ENCODE measurements at places on chromosomes 2 and 18.
A peak's percentile ranks its signal among the peaks of the same experiment; 100 is the strongest.

GRCh38 chr18:48961547-48961946 lies 10.8 kb upstream of the SMAD7 start:
- no peak for DNase-seq

DNA sequence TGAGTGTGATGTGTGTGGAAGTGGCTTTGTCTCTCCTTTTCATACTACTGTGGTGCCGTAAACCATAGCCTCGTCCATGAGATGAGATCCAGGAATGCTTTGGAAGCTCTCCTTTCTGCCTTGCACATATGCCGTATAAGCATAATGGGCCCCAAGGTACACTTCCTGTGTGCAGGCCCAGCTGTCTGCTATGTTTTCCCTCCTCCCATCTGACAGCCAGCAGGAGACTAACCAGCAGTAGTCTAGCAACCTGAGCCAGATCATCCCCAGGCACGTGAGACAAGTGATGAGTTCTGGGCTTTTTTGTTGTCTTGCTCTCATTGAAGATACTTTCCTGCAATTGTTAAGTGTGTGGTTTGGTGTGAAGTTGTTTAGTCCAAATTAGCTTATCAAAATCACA lies 555.5 kb upstream of the LRRTM4 start:
- no peak for DNase-seq

DNA sequence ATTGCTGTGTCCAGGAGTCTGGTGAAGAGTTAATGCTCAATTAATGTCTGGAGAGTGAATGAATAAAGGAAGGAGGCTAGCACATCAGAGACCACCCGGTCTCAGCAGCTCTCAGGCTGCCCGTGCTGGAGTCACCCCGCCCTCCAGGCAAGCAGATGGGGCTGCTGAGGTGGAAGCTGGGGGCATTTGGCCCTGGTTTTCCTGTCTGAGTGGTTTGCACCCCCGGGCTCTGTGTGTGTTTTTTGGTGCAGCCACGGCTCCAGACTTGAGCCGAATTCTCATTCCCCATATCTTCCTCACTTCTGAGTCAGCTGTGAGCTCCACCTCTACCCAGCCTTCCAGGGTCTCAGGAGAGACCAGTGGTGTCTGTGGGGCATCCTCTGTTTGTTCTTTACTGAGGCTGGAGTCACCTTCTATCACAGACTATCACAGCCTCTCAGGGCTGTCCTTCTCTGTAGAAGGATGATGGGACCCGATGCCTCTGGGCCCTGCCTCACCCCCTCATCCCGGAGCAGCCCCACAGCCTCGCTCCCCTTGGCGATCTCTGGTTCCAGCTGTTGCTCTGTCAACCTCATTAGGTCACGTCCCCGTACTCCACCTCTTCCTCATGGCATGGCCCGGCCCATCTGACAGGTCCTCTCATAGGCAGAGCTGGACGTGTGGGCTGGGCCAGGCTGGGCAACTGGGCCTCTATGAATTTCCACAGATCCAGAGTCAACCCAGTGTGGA lies 60.8 kb downstream of the HS1BP3 start:
- no peak for DNase-seq

- no peak for DNase-seq
Measured at GRCh38 chr2:171009386-171009785, 80.3 kb downstream of the GORASP2 start.

DNA sequence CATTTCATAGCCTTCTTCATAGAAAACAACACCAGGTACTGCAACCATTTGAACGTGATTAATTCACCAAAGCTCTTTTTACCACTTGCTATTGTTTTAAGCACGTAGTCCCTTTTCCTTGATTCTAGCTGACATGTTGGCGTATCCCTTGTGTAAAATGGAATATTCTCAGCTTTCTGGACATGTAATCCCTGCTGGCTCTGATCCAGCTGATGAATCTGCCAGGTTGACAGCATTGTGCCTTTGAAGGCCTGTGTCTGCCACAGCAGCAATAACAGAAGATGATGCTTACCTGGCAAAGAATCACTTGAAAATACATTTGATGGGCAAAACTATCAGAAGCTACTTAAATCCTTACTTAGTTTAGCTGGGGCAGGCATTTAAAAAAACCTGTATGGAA lies 81.0 kb upstream of the CCDC150 start:
- no peak for DNase-seq

GRCh38 chr2:36356990-36357846 lies 1.6 kb downstream of the CRIM1 start:
- DNase-seq, result peak; percentile 23

DNA sequence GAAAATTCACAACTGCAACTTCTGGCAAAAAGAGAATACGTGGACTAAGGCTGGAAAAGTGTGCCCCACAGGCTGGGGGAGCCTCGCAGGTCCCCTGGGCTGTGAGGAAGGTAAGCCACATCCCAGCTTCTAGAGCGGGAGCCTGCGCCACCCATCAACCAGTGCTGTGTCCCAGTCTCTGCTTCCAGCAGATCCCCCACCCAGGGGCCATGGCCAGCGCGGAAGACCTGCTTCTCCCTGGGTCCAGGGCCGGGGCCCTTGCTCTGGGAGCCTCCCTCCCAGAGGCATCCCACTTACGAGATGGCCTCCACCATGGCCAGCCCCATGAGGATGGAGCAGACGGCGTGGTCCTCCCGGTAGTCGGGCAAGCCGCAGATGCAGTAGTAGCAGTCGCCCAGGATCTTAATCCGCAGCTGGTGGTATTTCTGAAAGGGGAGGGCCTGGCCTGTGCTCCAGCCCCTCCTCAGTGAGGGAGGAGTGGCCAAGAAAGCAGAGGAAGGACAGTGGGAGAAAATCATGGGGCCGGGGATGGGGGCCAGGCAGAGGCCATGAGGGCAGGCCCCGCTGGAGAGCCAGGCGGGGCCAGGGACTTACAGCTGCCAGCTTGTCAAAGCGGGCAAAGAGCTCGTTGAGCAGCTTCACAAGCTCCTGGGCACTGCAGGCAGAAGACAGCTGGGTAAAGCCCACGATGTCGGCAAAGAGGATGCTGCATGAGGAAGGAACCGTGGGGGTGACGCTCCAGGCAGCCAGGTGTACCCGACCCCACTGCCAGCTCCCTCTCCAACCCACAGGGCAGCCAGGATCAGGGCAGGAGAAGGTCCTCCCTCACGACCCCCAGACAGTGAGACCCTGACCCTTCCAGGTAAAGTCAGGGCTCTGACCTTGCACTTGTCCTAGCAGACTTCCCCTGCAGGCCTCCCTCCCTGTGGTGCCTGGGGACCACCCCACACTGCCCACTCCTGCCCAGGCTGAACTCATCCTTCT lies 48.0 kb downstream of the CENPO start:
- no peak for DNase-seq

DNA sequence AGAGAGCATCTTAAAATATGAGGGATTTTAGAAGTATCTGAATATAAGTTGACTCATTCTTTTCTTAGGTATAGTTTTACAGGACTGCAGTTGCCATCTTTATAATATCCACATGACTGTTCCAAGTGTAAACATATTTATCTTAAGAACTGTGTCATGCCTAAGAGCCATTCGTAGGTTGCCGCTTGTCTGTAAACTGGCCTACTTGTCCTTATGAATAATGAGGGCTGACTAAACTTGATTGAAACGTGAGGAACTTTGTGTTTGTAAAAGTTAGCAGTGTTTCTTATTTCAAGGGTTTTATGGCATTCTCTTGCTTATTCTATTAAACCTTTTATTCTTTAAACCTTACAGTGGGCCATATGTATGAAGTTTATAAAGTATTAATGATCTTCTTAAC lies 99.6 kb downstream of the MAP3K20 start:
- no peak for DNase-seq

DNA sequence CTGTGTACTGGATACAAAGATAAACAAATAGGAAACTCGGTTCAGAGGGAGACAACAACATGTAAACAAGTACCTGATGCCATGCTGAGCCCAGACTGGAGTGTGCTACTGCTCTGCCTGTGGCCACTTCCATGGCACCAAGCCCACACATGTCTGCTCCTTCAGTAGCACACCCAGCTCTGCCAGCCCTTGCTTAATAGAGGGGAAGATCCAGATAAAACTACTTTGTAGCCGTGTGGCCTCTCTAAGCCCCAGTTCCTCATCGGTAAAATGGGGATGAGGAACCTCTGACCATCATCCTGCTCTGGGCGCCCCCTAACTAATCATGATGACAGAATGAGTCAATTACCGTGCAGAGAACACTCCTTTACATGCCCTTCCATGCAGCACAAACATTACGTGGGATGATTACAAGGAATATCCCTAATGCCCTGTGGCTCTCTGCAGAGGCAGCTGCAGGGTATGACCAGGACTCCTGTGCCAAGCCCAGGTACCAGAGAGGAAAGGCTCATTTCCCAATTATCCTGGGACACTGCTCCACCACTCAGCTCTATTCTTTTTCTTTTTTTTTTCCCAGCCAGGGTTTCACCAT lies 34.9 kb downstream of the DNMT3A start:
- no peak for DNase-seq

DNA sequence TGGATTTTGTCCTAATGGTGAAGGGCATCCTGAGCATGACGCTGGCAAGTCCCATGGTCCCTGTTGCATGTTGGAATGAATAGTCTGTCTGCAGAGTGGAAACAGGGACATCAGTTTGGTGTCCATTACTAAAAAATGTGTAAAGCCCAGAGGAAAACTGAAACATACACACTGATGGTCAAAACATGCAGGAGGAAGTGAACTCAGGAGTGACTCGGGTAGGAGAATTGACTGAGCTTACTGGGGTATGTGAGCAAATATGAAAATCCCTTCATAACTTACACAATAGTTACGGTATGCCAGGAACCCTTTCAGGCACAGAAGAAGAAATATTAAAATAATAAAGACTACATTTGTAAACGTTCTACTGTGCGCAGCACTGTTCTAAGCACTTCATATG lies 5.6 kb upstream of the SOX11 start:
- no peak for DNase-seq

- DNase-seq, result no peak
Measured at GRCh38 chr2:47724221-47724981, 58.5 kb upstream of the MSH6 start.

DNA sequence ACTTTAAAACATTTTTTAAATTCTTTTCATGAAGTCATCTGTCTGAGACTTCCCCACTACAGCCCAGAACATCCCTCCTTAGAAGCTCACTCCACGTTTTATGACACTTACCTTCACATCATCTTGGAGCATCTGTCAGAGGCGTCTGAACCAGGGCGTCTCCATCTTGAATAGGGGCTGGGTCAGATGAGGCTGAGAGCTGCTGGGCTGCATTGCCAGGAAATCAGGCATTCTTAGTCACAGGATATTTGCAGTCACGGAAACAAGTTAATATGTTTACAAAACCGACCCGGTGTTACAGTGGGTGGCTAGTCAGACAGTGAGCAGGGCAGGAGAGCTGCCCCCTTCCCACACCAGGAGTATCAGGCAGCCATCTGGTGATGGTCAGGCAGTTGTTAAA lies 456.5 kb downstream of the FBXO15 start:
- DNase-seq, result no peak

DNA sequence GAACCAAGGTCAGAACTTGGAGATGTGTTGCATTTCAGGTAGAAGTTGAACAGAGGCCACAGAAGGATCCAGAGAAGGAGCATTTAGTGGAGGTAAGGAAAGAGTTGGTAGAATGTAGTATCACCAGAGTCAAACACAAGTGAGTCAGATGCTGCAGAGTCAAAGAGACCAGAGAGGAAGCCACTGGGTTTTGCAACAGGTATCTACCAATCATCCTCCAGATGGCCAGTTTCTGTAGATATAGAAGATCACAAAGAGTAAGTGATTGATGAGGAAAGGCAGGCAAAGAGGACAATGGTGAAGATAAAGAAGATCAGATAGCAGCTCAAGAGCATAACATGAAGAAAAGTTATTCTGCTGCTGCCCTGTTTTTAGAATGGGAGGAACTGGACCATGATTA lies 75.9 kb downstream of the GTF3C3 start:
- no peak for DNase-seq

DNA sequence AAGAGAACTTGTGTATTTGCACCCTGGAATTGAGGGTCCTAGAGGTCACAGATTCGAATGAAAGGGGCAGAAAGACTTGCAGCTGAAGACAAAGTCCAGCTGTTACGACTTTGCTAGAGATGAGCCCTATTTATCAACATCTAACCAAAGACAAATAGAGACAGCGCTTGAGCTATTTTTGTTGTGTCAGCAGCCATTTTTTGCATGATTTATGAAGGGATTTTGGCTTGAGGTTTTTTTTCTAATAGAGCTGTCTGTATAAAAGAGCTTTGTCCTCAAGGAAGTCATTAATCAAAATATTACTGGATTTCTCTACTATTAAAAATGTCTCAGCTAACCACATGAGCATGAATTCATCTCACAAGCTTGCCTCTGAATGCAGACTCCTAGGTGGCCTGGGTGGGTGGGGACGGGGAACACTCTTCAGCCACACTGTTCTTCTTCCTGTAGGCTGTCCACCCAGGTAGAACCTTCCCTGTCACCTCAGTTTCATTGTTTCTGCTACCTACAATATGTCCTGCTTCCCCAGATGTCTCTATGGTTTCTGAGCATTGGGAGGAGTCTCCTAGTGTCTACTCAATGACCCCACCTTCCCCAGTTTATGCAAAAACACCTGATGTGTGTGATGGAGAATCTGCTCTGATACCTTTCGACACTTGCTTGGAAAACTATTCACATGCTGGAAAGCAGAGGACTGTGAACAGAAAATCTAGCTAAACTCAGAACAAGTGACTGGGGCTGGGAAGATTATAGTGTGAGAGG lies 7.2 kb upstream of the CD226 start:
- DNase-seq, result no peak

- DNase-seq, result no peak
Measured at GRCh38 chr2:2116657-2117056, 214.4 kb downstream of the MYT1L start.

DNA sequence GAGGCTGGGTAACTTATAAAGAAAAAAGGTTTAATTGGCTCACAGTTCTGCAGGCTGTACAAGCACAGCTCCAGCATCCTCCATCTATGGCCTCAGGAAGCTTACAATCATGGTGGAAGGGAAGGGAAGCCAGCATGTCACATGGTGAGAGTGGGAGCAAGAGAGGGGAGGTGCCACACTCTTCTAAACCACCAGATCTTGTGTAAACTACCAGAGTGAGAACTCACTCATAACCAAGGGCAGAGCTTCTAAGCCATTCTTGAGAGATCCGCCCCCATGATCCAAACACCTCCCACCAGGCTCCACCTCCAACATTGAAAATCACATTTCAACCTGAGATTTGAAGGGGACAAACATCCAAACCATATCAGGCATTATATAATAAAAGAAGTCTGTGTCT lies 121.6 kb upstream of the CDC42EP3 start:
- DNase-seq, result no peak

DNA sequence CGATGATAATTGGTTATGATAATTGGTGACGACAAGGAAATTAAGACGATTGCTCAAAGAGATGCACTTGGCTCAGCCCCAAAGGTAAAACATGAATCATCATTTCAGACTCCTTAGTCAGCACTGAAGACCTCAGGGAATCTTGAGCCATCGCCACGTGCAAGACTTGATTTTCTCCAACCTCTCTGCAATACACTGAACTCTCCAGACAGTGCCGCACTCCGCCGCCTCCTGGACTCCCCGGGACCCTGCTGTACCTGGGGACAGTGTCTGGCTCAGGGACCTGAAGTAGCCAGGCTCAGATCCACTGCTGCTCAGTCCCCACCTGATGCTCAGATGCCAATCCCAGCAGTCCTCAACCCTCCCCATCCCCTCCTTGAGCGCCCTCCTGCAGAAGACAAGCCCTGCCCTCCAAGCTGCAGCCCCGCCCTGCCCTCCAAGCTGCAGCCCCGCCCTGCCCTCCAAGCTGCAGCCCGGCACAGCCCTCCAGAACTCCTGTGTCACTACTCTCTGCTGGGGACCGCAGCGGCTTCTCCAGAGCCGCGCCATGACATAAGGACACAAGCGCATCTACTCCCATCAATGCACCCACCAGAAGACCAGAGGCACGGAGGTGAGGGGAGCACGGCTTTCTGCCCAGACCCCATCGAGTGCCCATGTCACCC lies 1.1 kb downstream of the TMEM18 start:
- peak; percentile 40 for DNase-seq
